ENCODE measurements at places on chromosomes 5 and 9.
A peak's percentile ranks its signal among the peaks of the same experiment; 100 is the strongest.

- DNase-seq = no peak
These were observed 165.8 kb upstream of the CDH6 start for GRCh38 chr5:31027721-31028120.

DNA sequence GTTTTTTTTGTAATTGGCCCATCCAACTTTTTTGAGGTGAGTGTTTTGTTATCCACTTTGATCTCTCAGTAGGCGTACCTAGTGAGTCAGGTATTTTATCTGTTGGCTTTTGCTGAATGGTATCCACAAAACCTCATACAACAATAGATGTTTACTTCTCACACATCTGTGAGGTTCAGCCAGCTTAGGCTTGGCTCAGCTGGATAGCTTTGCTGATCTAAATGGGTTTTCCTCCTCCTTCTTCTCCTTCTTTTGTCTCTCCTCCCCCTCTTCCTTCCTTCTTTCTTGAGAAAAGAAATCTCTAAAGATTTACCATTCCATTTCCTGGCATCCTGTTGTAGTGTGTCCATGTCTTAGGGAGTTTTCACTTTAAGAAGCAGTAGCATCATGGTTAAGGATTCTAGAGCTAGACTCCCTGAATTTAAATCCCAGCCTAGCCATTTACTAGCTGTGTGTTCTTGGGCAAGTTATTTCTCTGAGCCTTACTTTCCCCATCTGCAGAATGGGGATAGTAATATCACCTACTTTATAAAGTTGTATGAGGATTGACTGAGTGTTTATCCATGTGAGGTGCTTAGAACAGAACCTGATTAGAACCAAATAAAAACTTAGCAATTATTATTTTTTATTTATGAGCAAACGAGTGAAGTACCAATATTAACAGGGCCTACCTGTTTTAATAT lies 126.3 kb downstream of the ARHGAP26 start:
- no peak for DNase-seq

GRCh38 chr5:151126199-151126645 lies 31.4 kb downstream of the ANXA6 start:
- DNase-seq = peak; percentile 74

GRCh38 chr5:90477073-90477472 lies 2.4 kb downstream of the POLR3G start:
- DNase-seq = no peak

GRCh38 chr9:82334286-82334685 lies 345.7 kb downstream of the SPATA31D1 start:
- no peak for DNase-seq

DNA sequence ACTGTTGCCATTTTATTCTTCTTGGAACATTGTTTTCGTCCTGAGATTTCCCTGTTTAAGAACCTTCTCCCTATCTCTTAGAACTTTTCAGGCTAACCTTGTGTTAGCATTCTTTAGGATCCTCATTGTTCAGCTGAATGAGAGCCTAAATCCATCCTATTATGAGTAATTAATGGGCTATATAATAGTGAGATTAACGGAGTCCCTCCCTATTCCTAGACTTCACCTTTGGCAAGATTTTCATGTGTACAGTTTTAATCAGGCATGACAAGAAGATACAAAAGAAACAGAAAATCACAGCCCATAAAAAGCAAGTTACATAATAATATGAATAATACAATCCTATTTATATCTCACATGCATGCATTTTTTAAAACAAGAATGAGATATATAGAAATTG lies 9.1 kb upstream of the MSMP start:
- DNase-seq = no peak

GRCh38 chr9:126125992-126126409 lies 200.6 kb upstream of the MVB12B start:
- no peak for DNase-seq

DNA sequence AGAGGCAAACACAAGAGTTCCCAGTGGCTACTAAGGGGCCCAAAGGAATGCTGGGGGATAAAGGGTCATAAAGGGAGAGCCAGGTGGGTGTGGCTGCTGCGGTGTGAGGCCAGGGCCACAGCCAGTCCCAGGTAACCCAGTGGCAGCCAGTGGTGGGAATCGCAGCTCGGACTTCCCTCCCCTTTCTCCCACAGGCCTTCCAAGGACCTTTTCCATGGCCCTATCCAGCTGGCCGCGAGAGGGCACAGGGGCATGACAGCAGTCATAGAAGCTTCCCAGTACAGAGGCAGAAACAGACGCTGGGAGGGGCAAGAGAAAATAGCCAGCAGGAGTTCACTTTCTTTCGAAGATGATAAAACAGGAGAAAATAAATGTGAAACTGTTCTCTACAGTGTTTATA lies 257.6 kb downstream of the SEMA5A start:
- DNase-seq = no peak

GRCh38 chr5:99054972-99055371 lies 126.2 kb upstream of the CHD1 start:
- DNase-seq = no peak

GRCh38 chr9:113509463-113509862 lies 45.9 kb downstream of the RGS3 start:
- no peak for DNase-seq

GRCh38 chr5:128876569-128877382 lies 88.5 kb upstream of the SLC27A6 start:
- no peak for DNase-seq

GRCh38 chr5:95822043-95822541 lies 434 bp downstream of the GLRX start:
- peak; percentile 50 for DNase-seq

DNA sequence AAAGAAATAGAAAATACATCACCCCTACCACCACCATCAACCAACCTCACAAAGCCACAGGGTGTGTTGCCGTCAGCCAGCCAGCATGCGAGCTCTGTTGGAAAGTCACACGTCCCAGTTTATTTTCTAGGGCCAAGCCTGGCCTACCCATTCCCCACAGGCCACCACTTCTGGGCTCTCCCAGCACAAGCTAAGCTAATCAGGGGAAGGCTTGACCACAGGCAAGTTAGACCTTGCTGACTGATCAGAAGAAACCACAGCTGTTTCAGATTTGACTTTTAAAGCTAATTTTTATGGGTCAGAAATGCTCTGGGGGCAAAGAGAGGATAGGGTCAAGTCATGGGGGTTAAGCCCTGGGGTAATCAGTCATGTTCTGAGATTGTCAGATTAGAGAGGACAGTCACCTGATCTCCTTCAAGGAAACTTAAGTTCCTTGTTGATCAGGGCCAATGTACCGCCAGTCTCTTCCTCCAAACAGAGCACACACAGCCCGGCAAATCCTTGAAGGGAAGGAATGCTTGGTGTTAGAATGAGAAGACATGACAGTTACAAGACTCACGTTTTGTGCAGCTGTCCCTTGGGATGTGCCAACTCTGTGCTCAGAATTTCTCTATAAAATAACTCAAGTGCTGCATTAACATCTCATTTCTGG lies 7.6 kb downstream of the SHB start:
- no peak for DNase-seq

DNA sequence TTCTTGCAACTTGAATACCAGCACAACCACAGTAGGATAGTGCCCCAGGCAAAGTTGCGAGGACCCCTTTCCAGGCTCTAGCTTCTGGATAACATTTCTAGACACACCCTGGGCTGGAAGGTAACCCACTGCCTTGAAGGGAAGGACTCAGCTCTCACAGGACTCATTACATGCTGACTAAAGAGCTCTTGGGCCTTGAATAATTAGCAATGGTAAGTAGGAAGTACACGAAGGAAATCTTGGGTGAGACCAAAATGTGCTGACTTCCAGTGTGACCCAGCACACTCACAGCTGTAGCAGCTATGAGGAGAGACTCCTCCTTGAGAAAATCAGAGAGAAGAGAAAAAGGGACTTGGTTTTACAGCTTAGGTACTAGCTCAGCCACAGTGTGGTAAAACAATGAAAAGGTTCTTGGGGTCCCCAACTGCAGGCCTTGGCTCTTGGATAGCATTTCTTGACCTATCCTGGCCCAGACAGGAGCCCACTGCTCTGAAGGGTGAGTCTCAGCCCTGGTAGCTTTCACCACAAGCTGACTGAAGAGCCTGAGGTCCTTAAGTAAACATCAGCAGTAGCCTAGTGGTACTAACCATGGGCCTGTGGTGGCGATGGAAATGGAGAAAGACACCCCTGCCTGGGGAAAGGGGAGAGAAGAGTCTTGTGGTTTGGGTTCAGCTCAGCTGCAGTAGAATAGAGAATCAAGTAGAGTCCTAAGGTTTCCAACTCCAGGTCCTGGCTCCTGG lies 621.7 kb downstream of the SEMA5A start:
- DNase-seq = no peak

DNA sequence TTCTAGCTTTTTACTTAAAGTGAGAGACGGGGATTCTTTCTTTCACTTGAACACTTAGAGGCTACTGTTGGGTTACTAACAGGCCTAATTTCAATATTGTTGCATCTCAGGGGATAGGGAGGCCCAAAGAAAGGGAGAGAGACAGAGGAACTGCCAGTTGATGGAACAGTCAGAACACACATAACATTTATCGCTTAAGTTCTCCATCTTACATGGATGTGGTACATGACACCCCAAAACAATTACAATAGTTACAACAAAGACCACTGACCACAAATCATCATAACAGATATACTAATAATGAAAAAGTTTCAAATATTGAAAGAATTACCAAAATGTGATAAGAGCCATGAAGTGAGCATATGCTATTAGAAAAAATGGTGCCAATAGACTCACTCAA lies 4.3 kb upstream of the RIC1 start:
- no peak for DNase-seq

DNA sequence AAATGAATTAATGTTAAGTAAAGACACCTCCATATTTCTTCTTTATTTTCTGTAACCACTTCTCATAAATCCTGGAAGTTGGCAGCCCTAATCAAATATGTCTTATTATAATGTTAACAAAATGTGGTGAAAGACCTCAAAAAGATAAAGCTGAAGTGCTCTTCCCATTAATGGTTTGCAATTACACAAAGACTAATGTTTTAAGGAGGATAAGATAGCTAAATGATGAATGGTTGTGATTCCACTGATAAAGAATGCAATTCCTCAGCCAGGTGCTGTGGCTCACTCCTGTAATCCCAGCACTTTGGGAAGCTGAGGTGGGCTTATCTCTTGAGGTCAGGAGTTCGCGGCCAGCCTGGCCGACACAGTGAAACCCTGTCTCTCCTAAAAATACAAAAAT lies 125.8 kb upstream of the SNX2 start:
- DNase-seq = no peak

- peak; percentile 78 for DNase-seq
These were observed 4.6 kb downstream of the SURF4 start for GRCh38 chr9:133371261-133371711.

DNA sequence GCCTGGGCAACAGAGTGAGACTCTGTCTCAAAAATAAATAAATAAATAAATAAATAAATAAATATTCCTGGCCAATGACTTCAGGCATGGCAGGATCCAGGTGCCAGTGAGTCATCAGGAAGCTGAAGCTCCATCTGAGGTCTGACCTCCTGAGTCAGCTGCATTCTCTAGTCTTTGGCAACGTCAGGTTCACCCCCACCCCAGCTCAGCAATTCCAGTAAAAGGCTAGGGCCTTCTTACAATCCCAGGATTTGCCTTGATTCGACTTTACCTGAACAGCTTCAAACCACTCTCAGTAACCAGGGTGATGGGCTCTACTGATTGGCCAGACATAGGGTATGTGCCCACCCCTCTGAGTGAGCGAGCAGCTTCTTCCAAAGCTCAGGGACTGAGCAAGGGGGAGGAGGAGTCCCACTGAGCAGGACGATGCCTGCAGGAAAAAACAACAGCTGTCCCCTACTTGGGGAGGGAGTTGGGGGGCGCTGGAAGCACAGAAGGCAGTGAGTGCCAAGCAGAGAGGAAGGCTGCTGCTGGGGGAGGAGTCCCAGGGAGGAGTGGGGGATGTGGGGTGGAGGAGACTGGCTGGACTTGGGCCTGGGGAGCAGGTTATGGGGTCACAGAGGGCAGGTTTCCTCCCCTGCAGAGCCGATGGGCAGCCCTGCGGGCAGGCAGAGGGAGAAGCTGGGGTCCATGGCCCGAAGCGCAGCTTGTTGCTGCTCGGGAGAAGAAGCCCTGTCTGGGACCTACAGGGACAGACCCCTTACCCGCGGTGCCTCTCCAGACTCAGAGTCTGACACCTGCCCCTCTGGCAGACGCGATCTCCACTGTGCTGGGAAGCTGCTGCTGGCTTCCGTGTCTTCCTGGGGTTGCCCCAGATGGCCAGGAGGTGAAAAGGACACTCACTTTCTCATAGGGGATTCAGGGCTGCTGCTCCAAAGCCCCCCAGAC lies 25.9 kb upstream of the UNC5A start:
- DNase-seq = no peak

DNA sequence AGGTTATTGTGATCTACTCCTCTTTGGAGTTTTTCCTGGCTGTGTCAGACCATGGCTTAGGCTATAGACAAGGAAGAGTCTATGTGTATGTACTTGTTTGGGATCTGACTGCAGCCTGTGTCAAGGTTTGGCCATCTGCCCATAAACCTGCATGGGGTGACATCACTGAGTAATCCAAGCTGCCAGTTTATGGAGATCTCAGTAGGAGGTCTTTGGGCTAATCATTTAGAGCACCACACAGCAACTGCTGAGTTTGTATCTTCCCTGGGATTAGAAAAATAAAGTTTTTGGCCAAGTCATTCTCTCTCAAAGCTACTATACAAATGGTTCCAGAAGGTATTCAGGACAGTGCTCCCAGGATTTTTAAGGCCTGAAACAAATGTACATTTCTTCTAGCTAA lies 65.5 kb upstream of the HSPB3 start:
- no peak for DNase-seq

DNA sequence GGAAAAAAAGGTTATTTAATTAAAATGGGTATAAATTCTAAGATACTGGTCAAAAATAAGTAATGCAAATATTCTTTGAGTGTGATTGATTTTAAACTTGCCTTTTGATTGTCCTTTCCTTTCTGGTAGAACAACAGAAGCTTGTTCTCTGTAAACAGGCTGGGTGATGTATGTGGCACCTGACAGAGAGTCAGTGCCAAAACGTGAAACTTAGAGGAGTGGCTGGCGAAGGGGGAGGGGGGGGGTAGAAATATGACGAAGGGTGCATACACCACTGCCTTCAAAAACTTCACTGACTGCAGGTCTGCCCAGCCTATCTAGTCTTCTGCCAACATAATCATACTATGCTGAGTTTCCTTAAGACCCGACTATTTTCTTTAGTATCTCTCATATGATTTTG lies 629.8 kb upstream of the SEMA6A start:
- no peak for DNase-seq

GRCh38 chr5:109644829-109645228 lies 44.9 kb upstream of the MAN2A1 start:
- no peak for DNase-seq

DNA sequence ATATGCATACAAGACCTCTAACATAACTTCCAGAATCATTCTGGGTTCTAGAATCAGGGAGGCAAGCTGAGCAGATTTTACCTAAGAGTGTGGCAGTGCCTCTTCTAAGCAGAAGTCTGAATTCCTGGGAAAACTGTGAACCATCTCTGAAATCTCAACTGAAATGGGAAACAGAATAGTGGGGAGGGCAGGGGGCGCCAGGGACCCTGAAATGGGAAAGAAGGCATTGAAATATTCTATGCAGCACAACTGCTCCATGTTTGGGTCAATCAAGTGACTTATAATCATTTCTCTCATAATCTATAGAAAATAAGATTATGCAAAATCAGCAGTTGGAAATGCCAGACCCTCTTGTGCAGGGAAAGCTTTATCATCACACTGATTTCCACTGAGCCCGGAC lies 156.1 kb downstream of the EBF1 start:
- no peak for DNase-seq

- no peak for DNase-seq
These were observed 445.0 kb upstream of the TRPC7 start for GRCh38 chr5:136810261-136810801.

- DNase-seq = no peak
These were observed 17.0 kb downstream of the SRP19 start for GRCh38 chr5:112878101-112878500.
